ENCODE measurements at places on chromosomes 2 and 18. TPM values are rescaled to one million over a fixed set of nuclear protein-coding genes. Genes with fewer than 3 reads are reported as not detected.

- DNase-seq = no peak
These were observed 7.1 kb downstream of the NEURL3 start for GRCh38 chr2:96498021-96498431.

DNA sequence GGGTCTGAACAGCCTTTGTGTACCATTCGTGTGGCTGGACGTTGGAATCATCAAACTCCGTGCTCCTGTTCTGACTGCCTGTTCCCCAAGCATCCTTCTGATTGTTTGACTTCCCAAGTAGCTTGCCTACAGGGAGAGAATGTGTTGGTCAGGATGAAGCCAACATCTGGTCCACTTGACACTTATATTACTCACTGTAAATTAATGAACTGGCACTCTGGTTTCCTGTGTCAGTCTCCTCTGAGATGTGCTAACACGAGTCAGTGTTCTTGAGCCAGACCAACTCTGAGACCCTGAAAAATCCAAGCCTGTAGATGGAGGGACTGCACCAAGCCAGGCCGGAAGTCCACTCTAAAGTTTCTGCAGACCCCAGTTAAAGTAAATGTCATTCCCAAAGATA lies 440.9 kb downstream of the ZNF516 start:
- DNase-seq = no peak

GRCh38 chr2:48148841-48149430 lies 242.6 kb upstream of the FBXO11 start:
- no peak for DNase-seq

The EPB41L5 gene
- polyA plus RNA-seq = 39.4 TPM

- peak; percentile 76 for DNase-seq
These were observed 2.3 kb downstream of the ZFP36L2 start for GRCh38 chr2:43224131-43224570.

The SERPINB3 gene
- not detected for polyA plus RNA-seq

GRCh38 chr2:27888790-27889189 lies 1.4 kb downstream of the RBKS start:
- no peak for DNase-seq

The EGR4 gene
- not detected for polyA plus RNA-seq

The PXDN gene
- 201 TPM for polyA plus RNA-seq

- no peak for DNase-seq
These were observed 42.3 kb downstream of the CABLES1 start for GRCh38 chr18:23177433-23178072.

DNA sequence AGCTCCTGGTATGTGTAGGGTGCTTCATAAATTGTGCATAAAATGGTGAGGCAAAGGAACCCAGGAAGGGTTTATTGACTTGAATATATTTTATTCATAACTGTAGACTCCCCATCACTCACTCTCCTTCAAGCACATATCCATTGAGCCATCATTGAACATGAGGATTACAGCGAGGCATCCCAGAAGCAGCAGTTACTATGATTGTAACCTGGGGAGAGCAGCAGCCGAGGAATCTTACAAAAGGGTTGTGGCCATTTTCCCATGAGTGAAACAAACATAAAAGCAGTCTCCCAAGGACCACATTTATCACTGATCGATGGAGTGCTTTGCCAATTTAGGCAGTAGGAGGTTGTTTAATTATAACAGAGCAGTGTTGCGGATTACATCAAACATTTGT lies 183.4 kb downstream of the NCK2 start:
- DNase-seq = no peak

GRCh38 chr2:227610123-227610522 lies 4.5 kb downstream of the SCYGR3 start:
- DNase-seq = no peak

DNA sequence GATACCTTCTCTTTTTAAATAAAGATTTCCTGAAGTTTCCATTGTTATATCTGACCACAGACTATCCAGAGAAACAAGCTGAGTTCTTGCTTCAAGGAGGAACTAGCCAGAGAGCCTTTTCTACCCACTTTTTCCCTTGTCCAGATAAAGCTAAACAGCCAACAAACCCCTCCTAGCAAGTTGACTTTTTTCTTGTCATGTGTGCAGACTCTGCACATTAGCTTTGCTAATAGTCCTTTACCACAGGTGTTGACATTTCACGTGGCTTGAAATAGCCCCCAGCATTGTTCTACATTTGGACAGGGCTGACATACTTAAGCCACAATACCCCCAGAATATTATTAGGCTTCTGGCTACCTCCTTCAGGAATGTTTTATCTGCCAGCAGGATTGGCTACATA lies 40.7 kb downstream of the PCBP1 start:
- no peak for DNase-seq

The RAPGEF4 gene
- polyA plus RNA-seq = 16.0 TPM

The DIPK1C gene
- 0.30 TPM for polyA plus RNA-seq

- DNase-seq = no peak
These were observed 7.7 kb upstream of the ARID5A start for GRCh38 chr2:96528700-96529375.

The CNTNAP5 gene
- not detected for polyA plus RNA-seq

GRCh38 chr18:6923220-6923619 lies 193.7 kb downstream of the ARHGAP28 start:
- DNase-seq = no peak

The CD8A gene
- 0.53 TPM for polyA plus RNA-seq

Data from left lung (tissue), 14 donors.